Central memory CD4-positive, alpha-beta T cell (primary cell): ENCODE measurements at places on chromosomes 2 and 18.

GRCh38 chr2:112168422-112169124, 30.4 kb downstream of the FBLN7 start:
- no peak for DNase-seq

DNA sequence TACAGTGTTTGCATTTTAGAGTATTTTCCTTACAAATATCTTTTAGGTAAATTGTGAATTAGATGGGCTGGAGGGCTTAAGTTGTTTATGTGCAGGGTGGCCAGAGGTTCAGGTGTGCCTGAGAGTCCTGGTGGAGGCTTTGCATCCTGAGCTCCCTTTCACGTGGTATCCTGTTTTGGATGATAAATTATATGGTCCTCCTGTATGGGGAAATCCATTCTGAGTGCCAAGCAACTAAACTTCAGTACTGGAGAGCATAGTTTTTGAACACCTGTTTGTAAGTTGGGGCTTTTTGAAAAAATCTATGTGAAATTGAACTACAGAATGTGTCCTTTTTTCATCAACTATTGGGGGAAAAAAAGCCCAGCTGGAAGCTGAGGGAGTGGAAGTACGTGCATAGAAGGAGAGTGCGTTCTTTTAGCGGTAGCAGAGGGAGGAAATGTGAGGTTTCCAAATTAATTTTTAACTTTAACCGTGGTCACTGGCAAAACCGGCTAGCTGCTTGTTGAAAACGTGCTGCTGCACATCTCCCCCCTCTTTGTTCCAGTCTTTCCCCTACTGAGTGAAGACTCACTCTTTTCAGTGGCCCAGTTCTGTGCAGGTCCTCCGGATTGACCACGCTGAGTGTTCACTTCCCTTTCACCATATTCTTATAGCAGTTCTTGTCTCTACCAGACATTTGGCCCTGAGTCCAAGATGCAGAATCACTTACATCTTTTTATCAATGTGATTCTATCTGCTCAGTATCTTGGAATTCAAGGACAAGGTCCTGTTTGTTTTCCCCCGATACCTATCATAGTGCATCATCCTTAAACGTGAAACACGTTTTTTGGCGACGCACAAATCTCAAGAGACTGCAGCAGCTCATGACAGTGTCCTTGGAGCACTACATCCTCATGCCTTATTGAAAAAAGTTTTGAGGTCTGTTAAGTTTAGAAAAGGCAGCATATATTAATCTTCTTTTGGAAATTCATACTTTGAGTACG, 15.3 kb downstream of the CNOT11 start:
- DNase-seq = no peak

DNA sequence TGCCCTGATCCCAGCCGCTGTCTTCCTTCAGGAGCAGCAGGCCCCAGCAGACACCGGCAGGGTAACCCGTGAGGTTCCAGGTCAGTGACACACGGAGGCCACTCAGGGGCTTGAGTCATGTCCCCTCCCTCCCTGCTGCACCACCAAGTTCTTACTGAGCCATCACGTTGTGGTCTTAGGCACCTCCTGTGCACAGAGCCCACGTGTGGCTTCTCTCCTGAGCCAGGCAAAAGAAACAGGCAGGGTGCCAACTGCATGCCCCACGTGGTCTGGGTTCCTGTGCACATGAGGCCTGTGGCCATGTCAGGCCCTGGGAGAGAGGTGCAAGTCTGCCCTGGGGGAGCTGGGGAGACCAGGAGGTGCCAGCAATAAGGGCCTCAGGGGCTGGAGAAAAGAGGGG, 264.8 kb downstream of the KLHL29 start:
- DNase-seq = no peak

- DNase-seq = no peak
Measured at GRCh38 chr2:12173943-12174340, 427.5 kb downstream of the LPIN1 start.

GRCh38 chr2:142180820-142181533, 50.2 kb upstream of the LRP1B start:
- DNase-seq = no peak

- DNase-seq = no peak
Measured at GRCh38 chr2:59027320-59027719, 786.2 kb upstream of the FANCL start.

DNA sequence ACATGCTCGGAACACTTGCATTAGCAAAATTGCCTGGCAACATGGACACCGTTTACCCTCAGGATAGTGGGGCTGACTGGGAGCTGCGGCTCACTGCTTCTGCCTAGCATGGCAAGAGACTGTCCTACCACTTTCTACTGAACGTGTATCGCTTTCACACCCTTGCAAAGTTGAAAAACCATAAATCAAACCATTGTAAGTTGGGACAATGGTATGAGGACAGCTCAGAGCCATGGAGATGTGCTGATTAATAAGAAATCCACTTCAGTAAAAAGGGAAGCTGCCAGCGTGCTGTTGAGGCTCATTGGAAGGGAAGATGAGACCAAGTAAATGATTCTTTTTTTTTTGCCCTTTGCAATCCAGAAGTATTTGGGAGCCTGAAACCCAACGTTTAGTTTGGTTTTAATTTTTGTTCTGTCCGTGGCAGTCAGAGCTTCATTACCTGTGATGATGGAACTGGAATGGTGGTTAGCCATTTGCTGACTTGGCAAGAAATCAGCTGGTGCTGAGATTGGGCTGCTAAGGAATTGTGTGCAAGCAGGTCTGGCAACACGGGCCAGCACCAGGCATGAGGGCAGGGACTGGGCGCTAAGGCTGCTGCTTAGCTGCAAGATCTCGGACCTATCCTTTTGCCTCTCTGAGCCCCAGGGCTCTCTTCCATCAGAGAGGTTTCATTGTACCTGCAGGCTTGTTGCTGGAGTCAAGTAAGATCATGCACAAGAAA, 75.5 kb upstream of the HS6ST1 start:
- no peak for DNase-seq

DNA sequence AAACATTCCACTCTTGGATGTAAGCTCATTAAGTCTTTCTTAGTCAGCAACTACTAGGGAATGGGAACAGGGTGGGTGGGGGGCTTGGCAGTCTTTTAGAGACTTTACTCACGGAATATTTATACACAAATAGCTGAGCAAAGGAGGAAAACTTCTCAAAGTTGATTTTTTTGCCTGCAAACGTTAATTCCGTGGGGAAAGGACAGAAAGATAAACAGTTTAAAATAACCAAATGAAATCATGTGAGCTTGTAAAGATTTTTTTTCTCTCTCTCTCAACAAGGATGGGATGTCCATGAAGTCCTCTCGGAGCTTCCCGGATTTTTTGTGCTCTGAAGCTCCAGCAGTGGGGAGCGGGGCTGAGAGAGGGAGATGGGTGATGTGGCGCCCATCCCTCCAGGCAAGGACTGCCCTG, 32.2 kb upstream of the MAT2A start:
- no peak for DNase-seq

DNA sequence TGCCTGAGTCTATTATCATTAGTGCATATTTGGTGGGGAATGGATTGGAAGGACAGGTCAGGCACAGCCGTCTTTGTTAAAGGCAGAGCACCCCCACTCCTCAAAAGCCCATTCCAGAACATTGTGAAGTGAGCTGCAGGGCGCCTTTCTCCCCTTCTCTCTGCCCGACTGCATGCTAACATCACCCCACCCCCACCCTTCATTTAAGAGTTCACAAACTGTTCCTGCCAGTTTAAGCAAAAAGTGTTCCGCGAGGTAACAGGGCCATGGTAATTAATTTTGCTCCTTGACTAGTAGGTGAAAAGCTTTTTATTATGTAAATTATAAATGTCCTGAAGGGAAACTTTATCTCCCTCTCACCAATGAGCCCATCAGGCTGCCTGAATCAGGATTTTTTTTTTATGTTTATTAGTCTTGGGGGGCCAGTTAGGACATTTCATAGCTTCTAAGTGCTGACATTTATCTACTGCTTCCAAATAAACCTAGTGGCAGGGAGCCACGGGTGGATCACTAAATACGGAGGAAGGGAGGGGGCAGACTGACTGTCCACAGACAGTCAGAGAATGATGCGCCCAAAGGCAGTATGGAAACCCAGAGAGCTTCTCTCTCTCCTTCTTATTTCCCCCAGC, 99.4 kb downstream of the FTCDNL1 start:
- DNase-seq = no peak

GRCh38 chr2:39525636-39526412, 88.7 kb upstream of the MAP4K3 start:
- no peak for DNase-seq

- DNase-seq = no peak
Measured at GRCh38 chr18:61062258-61062657, 271.0 kb upstream of the CDH20 start.
